GF-D8 (cell line): ENCODE measurements at places on chromosomes 6 and 20.

DNA sequence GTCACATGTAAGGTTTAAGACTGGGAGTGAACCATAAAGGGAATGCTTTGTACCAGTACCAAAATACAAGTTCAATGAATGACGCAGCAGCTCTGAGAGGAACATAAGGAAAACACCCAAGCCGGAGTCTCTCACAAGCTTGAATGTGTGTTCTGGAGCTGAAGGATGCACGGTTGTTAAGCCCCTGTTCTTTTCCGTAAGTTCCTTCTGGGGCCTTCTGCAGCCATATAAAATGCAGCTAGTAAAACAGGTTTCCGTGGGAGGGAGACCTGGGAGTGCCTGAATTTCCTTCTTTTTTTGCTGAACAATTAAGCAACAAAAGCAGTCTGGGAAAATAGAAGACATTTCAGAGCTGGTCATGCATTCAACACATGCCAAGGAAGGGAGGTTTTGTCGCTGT lies 73.2 kb upstream of the JAG1 start:
- DNase-seq, result no peak

DNA sequence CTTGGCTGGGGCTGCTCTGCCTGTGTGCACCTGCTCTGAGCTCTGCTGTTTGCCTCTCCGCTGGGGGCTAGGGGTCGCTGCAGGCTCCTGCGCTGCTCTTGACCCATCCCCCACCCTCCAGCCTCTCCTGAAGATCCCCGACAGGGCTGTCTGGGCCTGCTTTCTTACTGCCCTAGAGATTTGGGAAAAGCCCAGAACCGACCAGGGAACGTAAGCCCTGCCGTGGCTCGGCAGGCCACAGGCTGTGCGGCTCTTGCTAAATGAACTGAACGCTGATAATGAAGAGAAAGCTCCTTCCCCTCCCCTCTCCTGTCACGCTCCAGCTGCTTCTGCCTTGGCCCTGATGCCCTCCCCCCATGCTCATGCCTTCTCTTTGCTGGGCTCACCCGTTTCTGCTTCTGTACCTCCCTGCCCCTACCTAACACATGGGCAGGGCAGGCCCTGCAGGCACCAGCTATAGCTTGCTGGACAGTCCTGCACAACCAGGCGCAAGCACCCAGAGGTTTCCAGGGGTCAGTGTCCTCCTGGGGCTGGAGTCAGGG lies 32.0 kb upstream of the PCMTD2 start:
- DNase-seq, result no peak

DNA sequence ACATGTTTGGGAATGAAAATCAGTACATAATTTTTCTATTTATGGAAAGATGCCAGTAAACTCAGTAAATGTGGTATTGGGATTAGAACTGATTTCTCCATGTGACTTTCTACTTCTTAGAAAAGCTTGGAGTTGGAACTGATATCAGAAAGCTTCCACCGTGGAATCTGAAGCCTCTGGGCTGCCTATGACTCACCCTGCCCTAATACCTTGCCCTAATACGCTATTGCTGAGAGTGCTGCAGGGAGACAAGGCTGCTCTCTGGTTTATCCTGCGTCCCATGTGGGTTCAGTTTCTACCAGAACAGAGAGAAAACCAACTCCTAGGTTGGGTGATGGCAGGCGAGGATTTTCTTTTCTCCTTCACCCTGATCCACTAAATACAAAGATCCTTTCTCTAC lies 3.3 kb upstream of the STMND1 start:
- DNase-seq, result no peak

DNA sequence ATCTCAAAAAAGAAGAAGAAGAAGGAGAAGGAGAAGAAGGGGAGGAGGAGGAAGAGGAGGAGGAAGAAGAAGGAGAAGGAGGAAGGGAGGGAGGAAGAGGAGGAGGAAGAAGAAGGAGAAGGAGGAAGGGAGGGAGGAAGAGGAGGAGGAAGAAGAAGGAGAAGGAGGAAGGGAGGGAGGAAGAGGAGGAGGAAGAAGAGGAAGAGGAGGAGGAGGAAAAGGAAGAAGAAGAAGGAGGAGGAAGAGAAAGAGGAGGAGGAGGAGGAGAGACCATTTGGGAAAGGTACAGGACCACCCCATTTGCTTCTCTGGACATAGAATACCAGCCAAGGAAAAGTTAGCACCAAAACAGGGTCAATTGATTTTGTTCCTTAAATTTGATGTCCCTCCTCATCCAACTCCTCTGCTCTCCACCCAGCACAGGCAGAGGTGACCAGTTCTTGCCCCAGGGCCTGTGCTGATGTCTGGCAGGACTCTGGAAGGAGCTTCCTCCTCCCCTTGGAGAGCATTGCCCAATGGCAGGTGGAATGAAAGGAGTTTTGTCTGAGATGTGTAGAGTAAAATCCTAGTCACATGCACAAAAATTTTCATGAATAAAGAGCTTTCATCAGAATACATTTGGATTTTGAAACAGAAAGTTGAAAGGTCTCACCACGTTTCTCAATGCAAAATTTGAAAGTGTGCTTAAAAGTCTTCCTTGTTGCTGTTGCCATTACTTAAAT lies 182.9 kb downstream of the LY86 start:
- DNase-seq, result no peak

DNA sequence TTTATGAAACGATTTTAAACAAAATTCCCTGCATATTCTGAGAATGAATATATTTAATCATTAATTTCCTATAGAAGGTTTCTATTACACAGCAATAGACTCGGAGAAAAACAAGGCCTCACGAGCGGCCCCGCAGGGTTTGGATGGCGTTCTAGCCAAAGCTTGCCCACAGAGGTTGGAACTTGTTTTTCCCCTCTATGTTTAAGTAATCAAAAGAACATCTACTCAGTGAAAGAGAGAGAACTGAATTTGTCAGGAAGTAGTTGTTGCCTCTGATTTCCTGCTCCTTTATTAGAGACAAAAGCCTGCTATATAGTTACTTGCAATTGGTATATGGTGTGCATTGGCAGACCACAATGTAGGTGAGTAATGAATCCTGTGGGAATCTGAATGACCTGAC lies 82.1 kb upstream of the HEY2 start:
- no peak for DNase-seq

DNA sequence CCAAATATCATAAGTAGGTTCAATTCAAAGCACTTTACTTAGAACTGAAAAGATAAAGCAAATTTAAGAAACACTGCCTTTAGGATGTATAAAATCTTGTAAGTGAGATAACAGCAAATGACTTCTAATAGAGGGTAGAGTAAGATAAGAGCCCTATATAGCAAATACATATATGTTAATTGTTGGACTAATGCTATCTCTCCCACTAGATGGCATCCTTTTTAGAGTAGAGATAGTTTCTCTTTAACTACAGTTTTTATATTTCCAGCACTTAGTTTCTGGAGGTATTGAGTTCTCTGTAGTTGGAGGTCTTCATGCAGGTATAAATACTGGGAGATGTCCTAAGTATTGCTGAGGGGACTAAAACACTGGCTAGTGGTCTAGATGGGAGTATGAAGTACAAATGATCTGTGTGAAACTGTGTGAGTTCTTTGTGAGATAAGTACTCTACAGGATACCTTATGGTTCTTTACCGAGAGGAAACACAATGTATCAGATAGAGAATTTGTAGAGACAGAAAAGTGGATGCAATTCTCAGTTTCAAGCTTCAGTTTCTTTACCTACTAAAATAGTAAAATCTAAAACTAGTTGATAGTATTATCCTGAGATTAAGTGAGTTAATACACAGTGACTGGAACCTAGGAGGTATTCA lies 399.3 kb downstream of the KHDRBS2 start:
- DNase-seq, result no peak

GRCh38 chr6:34585108-34585507 lies 29.0 kb upstream of the SPDEF start:
- DNase-seq, result no peak

DNA sequence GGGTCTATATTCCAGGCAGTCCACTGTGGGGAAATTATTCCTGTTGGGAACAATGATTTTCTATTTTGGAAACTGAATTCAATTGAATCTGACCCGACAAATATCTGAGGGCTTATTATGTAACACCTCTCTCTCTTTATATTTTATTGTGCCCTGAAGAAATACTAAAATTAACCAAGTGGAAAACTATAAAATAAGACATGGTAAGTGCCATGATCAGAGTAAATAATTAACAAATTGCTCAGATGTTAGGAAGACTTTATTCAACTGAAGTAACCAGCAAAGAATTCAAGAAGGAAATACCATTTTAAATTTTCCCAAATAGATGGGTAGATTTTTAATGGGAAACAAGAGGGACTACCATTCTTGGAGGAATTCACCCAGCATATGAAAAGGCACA lies 632.9 kb downstream of the MAFB start:
- DNase-seq, result no peak

- no peak for DNase-seq
Measured at GRCh38 chr6:113859349-113860180, 2.4 kb downstream of the MARCKS start.

DNA sequence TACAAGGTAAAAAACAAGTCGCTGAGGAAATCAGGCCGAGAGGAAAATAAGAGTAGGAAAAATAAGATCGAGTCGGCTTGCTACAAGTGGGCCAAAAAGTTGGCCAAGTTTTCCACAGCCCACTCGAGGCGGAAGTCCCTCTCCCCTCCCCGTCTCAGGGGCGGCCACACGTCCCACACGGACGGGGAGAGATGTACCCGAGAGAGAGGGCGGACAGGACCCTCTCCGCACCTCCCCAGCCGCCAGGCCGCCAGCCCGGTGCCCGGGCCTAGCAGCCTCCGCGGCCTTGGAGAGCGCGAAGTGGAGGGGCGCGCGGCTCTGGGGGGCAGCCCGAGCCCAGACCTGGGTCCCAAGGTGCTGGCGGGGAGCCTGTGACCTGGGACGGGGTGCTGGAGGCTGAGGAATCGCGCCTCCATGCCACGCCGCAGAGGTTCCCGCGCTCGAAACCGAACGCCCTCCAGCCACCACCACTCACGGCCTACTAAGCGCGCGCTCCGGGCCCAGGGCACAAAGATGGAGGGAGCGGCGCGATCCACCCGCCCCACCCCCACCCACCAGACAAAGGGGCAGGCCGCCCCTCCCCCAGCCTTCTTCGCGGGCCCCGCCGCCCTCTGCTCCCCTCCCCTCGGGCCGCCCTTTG lies 1.9 kb upstream of the HMGA1 start:
- DNase-seq, result no peak

- no peak for DNase-seq
Measured at GRCh38 chr20:41173161-41173721, 35.9 kb downstream of the PLCG1 start.

GRCh38 chr6:2718334-2719092 lies 32.2 kb downstream of the MYLK4 start:
- DNase-seq, result peak; percentile 37

- no peak for DNase-seq
Measured at GRCh38 chr6:23031986-23032385, 462.6 kb downstream of the HDGFL1 start.

DNA sequence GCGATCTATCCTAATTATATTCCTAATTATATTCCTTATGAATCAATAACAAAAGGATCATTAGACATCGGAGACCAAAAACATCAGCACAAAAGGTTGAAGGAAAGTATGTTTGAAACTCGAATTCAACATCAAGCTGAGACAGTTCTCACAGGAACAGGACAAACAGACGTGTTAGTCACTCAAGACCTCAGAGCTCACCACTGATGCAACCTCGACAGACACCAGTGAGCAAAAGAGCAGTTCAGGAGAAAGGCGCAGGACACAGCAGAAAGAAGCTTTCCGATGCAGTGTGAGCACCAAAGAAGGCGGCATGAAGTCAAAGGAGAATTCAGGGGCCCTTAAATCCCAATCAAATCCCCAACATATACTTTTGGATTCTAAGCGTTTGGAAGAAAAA lies 6.3 kb upstream of the RAMACL start:
- no peak for DNase-seq

DNA sequence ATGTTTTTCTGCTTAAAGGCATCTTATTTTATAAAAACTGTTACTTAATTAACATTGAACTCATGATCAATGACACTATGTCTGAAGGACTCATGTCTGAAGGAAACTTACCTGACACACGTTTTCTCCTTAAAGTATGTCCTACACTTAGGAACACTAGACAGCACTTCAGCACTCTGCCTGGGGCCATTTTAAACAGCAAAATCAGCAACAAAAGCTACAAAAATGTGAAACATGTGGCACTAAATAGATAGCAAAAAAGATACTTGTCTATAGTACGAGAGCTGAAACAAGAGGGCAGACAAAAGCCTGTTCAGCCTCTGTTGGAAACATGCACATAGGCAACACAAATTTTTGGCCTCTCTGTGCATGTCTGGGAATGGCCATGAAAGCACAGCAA lies 93.5 kb upstream of the TMEM30A start:
- DNase-seq, result no peak

- no peak for DNase-seq
Measured at GRCh38 chr6:79468587-79468986, 68.6 kb downstream of the LCA5 start.

DNA sequence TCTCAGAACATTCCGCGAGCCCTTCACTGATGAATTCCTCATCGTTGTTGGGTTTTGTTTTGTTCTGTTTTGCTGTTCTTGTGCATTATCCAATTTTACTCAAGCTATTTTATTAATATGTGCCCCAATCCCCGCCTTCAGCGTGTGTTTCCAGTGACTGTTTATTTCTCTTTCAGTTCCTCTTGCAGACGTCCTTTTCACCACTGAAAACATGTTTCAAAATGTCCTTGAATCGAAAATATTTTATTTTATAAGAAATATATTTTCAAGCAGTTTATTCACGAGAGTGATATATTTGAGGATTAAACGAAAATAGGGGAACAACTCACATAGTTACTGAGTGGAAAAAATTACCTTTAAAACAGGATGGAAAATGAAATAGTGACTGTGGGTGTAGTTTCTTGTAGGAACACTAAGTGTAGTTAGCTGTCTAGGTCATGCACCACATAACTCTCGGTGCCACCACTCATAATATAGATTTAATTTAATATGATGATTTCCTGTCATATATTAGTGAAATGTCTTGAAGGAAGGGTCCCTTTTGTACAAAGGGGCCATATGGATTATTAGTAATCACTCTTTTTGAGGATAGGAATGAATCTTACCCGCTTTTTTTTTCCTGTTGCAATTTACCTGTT lies 45.3 kb upstream of the HDDC2 start:
- DNase-seq, result no peak

DNA sequence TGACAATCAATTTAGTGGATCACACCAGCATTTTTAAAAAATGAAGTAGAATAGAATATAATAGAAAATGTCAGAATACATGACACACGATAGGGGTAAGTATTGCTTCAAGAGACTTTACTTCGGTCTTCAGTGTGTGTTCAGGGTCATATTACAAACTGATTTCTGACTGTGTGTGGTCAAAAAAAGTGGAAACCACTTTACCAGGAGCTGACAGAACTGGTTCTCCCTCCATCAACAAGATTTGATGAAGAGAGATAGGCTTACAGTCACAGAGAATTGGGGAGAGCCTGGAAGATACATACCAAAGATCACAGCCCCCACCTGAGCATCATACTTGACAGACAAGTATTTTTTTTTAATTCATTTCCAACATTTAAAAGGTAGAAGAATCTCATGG lies 21.7 kb downstream of the ARMC2 start:
- DNase-seq, result no peak

DNA sequence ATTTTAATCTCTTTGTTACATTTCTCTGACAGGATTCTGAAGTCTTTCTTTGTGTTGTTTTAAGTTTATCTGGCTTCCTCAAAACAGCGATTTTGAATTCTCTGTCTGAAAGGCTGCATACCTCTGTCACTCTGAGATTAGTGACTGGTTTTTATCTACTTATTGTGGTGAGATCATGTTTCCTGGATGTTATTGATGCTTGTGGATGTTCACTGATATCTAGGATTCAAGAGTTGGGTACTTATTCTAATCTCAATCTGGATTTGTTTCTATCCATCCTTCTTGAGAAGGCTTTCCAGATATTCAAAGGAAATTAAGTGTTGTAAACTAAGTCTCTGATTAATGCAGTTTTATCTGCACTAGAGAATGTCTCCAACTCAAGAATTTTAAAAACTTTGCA lies 1076.1 kb upstream of the ADGRB3 start:
- DNase-seq, result no peak
